ENCODE measurements at places on chromosomes 2 and 18. TPM values are rescaled to one million over a fixed set of nuclear protein-coding genes. Genes with fewer than 3 reads are reported as not detected.
A peak's percentile ranks its signal among the peaks of the same experiment; 100 is the strongest.

- DNase-seq: no peak
Measured at GRCh38 chr2:45614871-45615415, 3.9 kb upstream of the SRBD1 start.

DNA sequence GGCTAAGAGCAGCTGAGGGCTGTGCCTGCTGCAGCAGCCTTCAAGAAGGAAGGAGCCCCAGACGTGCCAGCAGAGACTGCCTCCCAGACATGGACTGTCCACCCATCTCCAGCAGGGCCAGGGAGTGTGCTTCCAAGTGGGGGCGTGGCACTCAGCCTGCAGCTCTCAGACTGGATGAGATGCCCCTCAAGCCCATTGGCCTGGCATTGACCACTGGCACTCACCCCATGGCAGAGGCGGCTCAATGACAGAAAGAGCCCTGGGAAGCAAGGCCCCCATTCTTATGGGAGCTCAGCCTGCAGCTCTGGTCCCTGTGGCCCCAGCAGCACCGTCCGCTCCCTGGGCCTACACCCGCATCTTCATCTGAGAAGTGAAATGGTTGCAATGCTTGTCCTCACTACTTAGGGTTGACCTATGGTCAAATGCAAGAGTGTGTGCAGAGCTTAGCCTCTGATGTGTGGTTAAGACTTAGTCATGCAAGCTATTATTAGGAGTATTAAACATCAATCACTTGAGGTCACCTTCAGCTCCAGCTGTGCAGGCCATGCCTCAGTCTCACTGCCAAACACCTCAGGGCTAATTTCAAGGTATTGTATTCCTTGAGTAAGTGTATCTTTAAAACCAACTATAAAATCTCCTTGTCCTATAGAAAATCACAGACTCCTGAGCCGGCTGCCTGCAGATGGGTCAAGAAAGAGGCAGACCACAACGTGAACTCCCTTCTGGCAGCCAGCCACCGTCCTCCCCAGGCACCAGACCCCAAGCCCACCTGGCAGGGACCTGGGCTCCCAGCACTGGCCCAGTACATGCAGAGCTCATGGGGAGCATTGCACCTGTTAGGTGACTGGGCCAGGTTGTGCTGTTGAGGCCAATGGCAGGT is 194.8 kb downstream of the NDUFA10 start:
- DNase-seq: no peak

GRCh38 chr2:45816272-45816671 is 164.8 kb downstream of the PRKCE start:
- DNase-seq: no peak

GRCh38 chr2:19128148-19128547 is 230.3 kb downstream of the OSR1 start:
- no peak for DNase-seq

- DNase-seq: no peak
Measured at GRCh38 chr2:68784188-68784587, 49.6 kb downstream of the ARHGAP25 start.

- peak; percentile 95 for DNase-seq
Measured at GRCh38 chr18:3451183-3451988, 1.4 kb downstream of the TGIF1 start.

The GATA6 gene
- 46.5 TPM for polyA plus RNA-seq

All from heart right ventricle (tissue), 16 donors.